Neural progenitor cell (in vitro differentiated cells): ENCODE measurements at places on chromosomes 16 and 17.

DNA sequence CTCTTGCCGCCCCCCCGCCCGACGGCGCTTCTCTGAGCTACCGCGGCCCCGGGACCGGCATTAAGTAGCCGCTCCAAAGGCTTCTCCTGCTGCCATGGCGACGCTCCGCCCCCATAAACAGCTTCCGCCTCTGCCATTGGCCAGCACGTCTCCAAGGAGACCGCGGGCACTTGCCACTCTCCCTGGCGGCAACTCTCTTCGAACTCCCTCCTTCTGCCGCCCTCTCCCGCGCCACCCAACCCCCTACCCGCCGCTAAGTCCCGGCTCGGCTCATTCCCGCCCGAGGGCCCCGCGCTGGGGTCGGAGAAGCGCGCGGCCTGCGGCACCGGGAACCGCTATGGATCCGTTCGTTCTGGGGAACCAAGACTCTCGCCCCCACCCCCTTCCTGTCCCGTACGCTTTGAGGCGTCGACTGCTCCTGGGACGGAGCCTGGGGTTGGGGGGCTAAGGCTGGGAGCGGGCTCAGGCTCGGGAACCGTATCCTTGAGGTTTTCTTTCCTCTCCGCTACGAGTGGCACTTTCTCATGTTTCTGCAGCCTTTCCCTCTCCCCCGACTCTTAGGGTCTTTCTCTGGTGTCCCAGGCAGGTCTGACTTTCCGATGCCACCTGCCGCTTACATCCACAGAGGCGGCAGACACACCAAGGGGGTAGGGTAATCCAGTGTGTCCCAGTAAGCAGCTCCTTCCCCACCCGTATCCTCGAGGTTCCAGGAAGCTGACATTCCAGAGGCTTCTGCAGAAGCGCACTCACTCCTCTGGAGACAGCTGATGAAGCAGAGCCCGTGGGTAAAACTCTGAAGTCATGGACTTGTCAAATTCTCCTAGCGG, at the start of gene FOXJ1:
FOXJ1 (minus strand) TSS at position 34 of the 827 bp plus-strand sequence. CDS start 850 bp downstream, outside the sequence.
- peak; percentile 98 for DNase-seq

- no peak for DNase-seq
Measured at GRCh38 chr16:942436-943060, 28.2 kb downstream of the LMF1 start.

DNA sequence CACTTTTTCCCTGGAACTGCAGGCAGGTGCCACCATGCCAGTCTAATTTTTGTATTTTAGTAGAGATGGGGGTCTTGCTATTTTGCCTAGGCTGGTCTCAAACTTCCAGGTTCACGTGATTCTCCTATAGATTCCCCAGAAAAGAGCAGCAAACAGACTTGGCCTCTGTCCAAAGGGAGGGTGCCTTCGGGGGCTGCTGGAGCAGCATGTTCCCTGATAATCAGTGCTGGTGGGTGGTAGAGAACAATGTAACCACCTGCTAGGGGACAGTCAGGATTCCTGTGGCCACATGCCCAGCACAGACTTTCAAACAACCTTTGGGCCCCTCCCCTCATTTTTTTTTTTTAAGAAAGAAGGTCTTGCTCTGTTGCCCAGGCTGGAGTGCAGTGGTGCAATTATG, 14.2 kb upstream of the CCNF start:
- DNase-seq: no peak

DNA sequence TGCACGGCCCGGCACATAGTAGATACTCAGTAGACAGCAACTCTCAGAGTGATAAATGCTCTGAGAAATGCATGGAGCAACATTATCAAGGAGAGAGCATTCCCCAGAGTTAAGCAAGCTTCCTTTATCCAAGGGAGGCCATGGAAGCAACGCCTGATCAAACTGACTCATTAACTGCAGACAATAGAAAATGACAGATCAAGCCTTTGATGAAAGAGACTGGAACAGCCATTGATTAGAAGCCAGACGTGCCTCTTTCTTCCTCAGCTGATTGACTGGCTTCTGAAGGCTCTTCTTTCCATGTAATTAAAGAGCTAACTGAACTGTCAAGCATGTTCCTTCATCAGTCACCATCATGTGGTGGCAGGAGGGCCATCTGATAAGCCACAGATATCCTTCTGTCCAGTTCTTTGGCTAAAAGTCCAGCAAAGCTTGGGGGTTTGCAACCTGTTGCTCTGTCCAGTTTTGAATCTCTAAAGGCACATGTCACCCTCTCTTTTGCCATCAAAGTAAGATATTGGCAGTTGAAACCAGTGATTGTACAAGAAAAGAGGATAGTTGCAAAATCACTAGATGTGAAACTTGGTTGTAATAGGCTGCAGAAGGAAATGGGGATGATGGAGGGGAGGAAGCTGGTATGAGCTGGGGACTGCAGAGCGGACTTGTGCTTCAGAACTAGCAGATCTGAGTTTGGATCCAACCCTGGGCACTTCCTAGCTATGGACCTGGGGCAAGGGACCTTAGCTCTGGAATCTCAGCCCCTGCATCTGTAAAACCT, 188.0 kb downstream of the HAPSTR1 start:
- no peak for DNase-seq

DNA sequence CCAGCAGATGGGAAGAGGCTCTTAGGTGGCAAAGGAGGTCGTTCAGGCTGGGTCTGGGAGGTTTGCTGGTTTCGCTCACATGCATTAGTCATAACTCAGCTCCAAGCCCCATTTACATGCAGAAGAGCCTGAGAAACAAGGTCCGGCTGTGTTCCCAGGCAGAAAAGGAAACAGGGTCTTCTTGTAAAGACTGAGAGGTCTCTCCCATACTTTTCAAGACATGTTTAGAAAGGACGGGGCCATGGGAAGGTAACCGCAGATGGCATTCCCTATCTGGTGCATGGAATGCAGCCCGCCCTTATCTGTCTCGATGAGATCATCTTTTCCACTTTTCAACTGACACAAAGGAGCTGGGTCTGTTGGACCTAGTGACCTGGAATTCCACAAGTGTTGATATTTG, 389.0 kb upstream of the CDH11 start:
- DNase-seq: no peak

DNA sequence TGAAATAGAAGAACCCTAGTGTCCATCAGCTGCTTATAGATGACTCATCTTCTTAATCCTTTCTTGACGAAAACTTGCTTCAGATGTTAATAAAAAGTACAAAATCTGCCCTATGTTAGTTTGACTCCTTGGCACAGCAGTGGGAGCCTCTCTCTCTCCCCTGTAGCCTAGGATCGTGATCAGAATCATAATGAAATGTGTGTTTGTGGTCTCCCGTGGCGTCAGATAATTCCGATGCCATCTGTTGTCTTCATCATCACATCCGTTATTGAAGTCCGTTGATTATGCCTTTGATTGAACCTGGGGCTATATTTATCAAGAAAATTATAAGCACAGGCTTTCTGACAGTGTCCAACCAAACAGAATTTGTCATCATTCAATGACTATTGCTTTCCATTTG, 102.5 kb downstream of the BMERB1 start:
- DNase-seq: no peak

DNA sequence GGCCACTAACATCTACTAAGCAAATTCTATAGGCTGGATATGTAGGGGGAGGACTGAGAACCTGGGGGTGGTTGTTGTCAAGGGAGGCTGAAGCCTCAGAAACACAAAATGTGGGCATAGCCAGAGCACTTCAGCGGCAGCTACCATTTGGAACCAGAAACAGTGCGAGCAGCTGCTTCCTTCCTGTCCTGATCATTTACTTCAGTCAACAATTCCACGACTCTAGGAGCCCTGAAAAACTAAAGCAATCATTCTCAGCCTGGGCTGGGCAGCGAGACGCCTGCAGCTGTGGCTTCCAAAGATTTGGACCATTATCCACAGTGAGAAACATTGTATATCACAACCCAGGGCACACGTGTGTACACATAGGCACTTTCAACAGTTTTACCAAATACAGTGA, 93.9 kb upstream of the WSCD1 start:
- DNase-seq: no peak
